Stimulated activated naive CD4-positive, alpha-beta T cell treated with Interleukin-2 at 50 U/mL for 16 hours (primary cell): ENCODE measurements at places on chromosomes 11 and 22.

GRCh38 chr11:45294499-45294898, 8.4 kb upstream of the SYT13 start:
- DNase-seq: no peak

DNA sequence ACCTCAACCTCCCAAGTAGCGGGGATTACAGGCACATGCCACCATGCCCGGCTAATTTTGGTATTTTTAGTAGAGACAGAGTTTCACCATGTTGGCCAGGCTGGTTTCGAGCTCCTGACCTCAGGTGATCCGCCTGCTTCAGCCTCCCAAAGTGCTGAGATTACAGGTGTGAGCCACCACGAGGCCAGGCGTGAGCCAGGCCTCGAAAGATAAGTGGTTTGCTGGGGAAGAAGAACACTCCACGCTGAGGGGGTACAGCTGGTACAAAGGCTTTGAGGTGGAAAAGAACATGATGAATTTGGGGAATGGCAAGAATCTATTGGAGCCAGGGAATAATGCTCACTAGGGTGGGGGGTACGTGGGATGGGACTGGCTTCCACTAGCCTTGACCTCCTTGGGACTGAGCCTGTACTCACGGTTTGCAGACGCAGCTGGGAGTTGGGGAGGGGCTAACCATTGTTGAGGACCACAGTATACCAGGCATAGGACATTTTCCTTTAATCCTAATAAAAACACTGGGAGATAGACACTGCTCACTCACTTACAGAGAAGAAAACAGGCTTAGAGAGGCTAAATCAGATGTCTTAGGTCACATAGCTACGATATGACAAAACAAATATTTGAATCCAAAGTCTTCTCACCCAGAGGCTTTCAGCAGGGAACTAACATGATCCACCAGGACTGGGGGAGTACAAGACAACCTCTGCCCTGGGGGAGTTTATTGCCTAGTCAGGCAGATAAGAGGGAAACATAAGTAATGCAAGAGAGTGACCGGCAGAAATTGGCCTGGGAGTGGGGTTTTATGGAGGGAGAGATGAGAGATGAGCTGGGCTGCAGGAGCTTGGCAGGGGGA, 4.9 kb downstream of the SLCO2B1 start:
- no peak for DNase-seq

DNA sequence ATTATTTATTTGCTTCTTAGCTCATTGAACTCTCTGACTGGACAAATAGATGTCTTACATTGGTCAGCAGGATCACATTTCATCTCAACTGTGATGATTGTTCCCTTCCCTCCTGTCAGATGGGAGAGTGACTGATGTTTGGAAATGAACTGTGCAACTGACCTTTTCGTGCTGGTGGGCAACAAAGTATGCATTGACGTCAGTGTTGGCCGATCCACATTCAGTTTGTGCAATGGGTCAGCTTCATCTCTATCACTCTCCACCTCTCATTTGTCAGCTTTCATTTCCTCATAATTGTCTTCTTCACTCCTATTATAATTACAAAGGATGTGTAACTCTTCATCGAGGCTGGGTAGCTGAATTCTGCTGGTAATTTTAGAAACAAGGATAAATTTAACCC, 71.3 kb downstream of the PPP2R1B start:
- DNase-seq: no peak

GRCh38 chr22:42608136-42608822, 6.4 kb downstream of the POLDIP3 start:
- no peak for DNase-seq

- no peak for DNase-seq
These were observed 2.7 kb downstream of the GNAZ start for GRCh38 chr22:23072911-23073491.

- no peak for DNase-seq
These were observed 40.1 kb upstream of the RFPL3 start for GRCh38 chr22:32317524-32317923.

DNA sequence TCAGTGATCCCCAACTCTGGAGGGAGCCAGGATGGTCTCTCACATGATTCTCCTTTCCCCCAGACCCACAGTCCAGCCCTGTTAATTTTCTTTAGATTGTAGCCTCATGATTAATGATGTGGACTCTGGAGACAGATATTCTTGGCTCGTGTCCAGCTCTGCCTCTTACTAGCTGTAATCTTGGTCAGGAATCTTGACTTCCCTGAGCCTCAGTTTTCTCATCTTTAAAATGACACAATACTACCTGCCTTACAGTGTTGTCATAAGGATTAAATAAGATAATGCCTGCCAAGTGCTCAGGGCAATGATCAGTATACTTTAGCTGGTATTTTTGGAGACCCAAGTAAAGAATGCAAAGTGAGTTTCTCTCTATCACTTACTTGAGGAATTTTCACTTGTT, 60.0 kb downstream of the SPECC1L start:
- no peak for DNase-seq

- no peak for DNase-seq
These were observed 20.0 kb downstream of the SELENOO start for GRCh38 chr22:50220603-50221409.

GRCh38 chr11:118900535-118901384, 17.1 kb downstream of the CXCR5 start:
- no peak for DNase-seq

DNA sequence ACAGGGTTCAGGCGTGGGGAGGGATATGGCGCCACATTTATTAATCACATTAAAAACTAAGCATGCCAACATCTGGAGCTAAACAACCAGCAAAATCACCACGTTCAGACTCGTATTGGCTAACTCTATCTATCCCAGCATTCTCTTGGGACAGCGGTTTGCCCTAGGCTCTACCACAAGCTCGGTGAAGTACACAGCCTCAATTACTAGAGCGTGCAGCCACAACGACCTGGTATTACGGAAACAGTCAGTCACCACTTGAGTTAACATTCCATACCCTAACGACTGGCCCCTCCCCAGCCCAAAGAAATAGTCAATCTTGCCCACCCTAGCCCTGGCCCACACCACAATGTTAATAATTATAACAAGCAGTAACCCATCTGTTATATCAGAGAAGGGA, 32.1 kb downstream of the APOL5 start:
- no peak for DNase-seq

GRCh38 chr11:72704028-72704782, 30.0 kb upstream of the PDE2A start:
- no peak for DNase-seq

DNA sequence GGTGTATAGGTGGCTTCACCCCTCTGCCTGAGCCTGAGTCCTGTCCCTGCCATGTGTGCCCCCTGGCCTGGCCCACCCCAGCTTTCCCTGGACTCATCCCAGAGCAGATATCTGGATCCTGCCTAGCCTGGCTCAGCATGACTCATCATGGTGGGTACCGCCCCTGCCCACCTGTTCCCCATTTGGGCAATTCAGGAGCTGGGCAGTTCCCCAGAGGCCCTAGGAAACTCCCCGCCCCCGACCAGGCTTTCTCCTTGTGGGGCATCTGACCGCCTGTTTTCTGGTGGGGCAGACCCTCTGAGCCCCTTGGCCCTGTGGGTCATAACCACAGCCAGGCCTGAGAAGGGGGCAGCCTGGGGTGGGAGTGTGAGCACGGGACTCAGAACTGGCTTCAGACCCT, 4.4 kb downstream of the TSPO start:
- no peak for DNase-seq

DNA sequence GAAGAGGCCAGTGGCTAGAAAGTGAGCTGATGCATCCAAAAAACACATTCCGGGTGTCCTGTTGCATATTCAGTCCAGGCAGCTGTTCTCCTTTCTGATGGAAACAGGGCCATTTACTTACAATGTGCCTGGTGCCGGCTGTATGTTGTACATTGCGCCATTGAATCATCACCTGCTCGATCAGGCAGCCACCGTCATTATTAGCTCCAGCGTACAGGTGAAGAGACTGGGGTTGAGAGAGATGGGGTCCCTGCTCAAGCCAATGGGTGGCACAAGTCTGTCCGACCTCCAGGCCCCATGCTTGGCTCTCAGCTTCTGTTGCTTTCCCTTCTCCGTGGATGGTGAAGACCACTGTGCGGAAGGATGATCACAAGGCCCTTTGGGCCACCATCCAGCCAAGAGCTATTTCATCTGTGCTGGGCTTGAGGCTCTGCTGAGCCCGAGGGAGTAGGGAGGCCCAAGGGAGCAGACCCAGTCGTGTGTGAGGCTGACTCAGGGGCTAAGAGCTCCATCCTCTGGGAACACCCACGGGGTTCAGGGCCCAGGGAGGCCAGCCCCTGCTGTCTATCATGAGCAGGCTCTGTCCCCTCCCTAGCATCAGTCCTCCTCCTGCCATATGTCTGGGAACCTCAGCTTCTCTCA, 20.7 kb upstream of the EMID1 start:
- no peak for DNase-seq

DNA sequence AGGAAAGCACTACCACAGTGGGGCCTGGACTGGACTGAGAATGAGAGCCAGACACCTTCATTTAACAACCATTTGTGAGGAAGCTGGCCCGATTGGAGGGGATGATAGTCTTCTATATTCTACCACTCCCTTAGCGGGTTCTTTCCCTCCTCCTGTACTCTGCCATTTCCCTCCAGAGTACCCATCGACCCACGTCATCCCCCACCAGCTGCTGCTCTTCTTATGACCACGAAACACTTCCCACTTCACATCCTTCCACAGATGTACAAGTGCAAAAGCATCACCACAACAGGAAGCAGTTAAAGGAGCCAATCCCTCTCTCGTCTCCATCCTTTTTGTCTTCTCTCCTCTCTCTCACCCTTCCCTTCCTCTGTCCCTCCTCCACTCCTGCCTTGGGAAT, 18.0 kb upstream of the UBASH3B start:
- no peak for DNase-seq

DNA sequence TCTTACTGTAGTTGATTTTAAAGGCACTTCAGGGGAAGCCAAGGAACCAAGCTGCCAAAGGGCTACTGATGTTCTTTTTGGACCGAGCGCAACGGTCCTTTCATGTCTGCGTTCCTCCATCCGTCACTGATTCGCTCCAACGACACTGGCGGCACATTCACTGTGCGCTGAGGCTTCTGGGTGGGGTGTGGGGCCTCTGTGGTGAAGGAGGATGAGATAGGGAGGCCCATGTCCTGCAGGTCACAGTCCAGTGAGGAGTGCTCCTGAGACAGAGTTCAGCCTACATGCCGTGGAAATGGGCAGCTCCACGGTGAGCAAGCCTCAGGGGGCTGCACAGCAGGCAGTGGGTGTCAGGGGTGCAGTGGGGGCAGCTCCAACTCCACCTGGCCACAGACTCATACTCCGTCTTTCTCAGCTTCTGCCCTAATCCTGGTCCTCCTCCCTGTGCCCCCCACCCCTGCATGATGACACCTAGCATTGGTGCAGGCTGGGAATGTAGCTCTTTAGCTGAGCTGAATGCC, 87.8 kb upstream of the SHANK2 start:
- no peak for DNase-seq

- DNase-seq: no peak
These were observed 6.0 kb downstream of the PARVG start for GRCh38 chr22:44186737-44187136.

- no peak for DNase-seq
These were observed 71.3 kb upstream of the PARVG start for GRCh38 chr22:44109416-44109815.

GRCh38 chr11:107136892-107137291, 118.6 kb upstream of the GUCY1A2 start:
- no peak for DNase-seq

GRCh38 chr22:17774206-17774925, at the start of gene BID:
Gene BID (minus strand): TSS chr22:17774469. CDS start chr22:17750116, 24,353 bp downstream.
- DNase-seq: peak; percentile 21

- no peak for DNase-seq
These were observed 63.5 kb upstream of the WNT11 start for GRCh38 chr11:76269661-76270261.

DNA sequence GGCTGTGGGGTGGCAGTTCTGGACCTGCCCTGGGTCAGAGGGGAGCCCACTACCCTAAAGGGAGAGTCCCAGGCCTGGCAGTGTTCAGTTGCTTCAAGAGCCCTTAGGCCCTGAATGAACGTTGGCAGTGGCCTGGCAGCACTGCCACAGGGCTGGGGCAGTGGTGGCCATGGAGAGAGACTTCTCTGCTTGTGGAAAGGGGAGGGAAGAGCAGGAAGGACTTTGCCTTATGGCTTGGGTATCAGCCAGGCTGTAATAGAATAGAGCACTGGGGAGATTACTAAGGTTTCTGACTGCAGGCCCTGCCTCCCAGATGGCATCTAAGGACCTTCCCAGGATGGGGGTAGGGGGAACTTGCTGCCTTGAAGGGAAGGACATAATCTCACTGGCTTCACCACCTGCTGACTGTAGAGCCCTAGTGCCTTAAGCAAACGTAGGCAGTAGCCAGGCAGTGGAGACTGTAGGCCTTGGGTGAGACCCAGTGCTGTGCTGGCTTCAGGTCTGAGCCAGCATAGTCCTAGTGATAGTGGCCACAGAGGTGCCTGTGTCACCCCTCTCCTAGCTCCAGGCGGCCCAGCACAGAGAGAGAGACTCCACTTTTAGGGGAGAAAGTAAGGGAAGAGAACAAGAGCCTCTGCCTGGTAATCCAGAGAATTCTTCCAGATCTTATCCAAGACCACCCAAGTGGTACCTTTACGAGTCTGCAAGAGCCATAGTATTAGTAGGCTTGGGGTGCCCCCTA, 27.6 kb downstream of the PLA2G6 start:
- no peak for DNase-seq

GRCh38 chr11:75334976-75335375, 16.5 kb downstream of the ARRB1 start:
- no peak for DNase-seq

- DNase-seq: no peak
These were observed 23.5 kb downstream of the SERGEF start for GRCh38 chr11:17989306-17989705.

- DNase-seq: no peak
These were observed 14.9 kb downstream of the PACS1 start for GRCh38 chr11:66084821-66085475.

DNA sequence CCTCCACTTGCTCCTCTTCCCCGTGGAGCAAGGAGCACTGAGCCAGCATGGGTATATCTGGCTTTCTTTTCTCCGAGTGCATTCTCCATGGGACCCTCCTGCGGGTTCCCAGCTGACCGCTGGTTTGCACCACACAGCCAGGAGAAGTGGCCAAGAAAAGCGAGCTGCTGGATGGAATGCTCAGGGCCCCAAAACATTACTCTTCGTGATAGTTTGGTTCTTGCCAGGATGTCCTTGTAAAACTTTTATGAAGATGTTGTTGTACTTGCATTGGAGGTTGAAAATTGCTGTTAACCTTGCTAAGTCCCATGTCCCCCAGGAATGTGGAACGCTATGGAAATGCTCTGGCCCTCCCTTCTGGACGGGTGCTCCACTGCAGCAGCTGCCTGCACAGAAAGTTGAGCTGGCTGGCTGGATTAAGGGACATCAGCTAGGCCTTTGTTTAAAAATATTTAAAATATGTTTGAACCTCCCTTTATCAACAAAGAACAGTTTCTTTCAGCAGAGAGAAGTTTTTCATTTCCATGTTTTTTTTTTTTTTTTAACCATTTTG, 68.7 kb downstream of the ZNRF3 start:
- no peak for DNase-seq

GRCh38 chr11:35090125-35090524, 48.8 kb upstream of the CD44 start:
- DNase-seq: no peak

DNA sequence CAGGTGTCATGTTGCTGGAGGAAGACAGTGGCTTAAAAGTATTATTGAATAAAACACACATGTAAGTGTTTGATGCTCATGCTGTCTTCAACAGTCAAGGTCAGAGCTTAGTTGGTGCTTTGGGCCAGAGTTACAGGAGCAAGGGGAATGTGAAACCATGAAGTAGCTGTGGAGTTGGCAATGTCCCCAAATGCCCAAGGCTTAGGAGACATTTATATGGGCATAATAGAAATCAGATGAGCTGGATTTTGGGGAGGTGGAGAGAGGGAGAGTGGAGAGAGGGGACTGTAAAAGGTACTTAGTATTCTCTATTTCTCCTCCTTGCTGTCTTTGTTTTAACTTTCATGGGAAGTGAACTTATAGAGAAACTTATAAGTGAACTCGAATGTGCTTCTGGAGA, 407.8 kb downstream of the ETS1 start:
- DNase-seq: no peak
